ENCODE measurements at places on chromosomes 1 and 21.

GRCh38 chr1:197808880-197809279 lies 33.6 kb upstream of the DENND1B start:
- DNase-seq = no peak

DNA sequence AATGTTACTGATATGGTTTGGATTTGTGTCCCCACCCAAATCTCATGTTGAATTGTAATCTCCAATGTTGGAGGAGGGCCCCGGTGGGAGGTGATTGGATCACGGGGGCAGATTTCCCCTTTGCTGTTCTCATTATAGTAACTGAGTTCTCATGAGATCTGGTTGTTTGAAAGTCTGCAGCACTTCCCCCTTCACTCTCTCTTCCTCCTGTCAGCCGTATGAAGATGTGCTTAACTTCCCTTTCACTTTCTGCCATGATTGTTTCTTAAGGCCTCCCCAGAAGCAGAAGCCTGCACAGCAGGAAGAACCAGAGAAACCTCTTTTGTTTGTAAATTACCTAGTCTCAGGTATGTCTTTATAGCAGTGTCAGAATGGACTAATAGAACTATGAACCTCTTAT lies 28.4 kb downstream of the TRIM33 start:
- no peak for DNase-seq

DNA sequence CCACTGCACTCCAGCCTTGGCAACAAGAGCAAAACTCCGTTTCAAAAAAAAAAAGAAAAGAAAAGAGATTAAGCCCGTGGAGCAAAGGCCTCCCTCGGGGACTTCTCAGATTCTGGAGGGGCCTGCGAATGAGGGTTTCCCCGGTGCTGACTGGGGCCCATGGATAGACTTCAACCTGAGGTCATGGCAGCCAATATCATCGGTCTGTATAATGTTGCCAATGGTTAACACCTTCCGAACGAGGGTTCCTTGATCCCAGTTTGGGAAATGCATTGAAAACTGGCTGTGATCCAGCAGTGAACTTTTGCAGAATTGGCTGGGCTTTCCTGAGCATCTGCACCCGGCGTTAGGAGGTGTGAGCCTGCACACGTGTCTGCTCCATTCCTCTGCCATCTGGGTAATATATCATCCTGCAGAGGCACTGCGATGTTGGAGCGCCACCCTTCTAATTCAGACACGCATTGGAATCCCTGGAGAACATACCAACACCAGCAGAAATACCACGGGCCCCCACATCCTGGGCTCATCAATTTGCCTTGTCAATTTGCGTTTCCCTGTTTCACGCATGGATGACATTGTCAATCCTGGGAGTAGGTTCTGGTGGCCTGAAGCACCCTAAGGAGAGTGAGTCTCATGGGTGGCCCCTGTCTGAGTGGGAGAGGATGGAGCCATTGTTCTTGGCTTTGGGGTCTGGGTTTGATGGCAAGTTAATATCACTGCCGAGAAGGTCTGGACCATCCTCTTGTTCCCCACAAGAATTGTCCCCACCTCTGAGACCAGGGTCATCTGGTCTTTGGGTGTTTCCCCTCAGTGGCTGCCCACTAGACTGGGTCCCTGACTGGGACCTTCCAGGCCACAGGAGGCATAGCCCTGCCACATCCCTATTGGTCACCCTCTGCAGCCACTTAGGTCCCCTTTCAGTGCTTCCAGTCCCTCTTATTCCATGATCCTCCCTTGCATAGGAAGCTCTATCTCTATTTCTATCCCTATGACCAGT lies 441.0 kb downstream of the PTPRU start:
- DNase-seq = no peak

DNA sequence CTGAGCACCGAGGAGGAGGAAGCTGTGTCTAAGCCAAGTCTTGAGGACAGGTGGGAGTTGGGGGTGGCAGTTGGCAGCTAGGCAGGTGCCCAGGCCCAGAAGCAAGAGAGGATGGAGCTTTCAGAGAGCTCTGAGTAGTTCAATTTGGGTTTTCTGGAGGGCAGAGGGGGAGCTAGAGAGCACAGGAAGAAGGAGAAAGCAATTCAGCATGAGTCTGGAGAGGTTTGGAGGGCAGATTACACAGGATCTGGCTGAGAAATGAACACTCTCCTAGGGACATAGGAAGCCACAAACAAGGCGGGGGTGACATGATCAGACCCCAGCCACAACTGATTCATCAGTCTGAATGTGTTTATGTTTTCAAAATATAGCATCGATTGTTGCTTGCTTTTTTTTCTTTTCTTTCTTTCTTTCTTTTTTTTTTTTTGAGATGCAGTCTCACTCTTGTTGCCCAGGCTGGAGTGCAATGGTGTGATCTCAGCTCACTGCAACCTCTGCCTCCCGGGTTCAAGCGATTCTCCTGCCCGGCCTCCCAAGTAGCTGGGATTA lies 23.8 kb downstream of the PTPRF start:
- no peak for DNase-seq

DNA sequence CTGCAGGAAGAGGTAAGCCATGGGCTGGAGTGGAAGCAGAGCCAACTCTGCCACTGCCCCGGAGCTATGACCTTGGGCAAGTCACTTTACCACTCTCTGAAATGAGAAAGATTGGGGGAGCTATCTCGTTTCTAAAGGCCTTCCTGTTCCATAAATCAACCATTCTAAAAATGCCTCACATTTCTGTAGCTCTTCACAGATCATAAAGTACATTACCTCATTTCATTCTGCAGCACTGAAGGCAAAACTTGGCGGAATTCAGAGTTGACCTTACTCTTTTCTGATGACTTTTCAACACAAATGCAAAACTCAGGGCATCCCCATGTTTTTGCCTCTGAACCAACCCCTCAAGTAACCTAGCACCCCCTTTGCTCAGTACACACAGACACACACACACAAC lies 404.0 kb upstream of the NFIA start:
- no peak for DNase-seq

- peak; percentile 12 for DNase-seq
Observed at GRCh38 chr21:25573409-25574206, 33.7 kb downstream of the MRPL39 start.

DNA sequence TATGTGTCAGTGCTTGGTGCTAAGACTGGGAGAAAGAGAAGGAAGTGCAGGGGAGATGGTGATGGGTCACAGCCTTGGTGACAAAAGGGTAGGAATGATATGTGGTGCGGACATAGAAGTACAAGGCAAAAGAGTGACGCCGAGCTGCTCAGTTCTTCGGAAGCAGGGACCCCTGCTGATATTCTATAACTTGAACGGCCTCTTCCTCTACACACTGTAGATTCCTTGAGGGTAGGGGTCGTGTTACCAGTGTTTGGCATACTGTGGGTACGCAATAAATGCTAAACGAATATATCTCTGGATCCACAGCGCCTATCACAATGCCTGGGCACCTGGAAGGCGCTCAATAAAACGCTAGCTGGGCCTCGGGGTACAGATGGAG lies 488 bp downstream of the DBT start:
- no peak for DNase-seq

GRCh38 chr1:182389619-182390047 lies 2.0 kb downstream of the GLUL start:
- DNase-seq = no peak
